NCI-H1694 treated with DMSO at 0.1 percent for 48 hours (cell line): ENCODE measurements at places on chromosomes 2 and 18.
A peak's percentile ranks its signal among the peaks of the same experiment; 100 is the strongest.

DNA sequence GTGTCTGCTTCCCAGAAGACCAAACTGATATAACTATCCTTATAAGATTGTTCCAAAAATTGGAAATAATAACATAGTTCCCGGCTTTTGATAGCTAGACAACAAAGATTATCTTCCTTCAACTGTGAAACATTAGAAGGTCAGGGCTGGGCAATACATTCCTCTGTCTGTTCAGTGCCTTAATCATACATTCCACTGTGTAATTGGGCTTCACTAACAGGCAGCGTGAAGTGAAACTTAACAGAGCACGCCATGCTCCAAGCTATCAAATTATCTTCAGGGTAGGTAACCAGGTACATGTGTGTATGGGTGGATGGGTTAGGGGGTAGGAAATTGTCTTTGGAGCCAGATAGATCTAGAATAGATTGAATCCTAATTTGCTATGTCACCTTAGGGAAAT lies 23.5 kb upstream of the ARL5A start:
- no peak for DNase-seq

DNA sequence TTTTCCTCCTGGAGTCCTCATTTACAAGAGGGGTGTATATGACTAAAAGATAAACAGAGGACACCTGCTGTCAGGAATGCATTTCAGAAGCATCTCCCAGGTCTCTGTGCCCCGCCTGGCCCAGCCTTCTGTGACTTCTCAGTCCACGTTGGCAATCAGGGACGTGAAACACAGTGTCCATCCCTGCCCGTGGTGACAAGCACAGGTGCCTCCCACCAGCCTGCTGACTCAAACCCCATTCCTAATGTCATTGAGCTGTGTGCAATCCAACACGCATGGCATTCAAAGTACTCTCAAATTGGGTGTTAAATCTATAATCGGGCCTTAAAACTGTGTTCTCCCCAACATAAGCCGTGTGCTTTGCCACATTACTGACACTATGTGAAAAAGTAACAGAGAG lies 343.2 kb downstream of the EIPR1 start:
- no peak for DNase-seq

DNA sequence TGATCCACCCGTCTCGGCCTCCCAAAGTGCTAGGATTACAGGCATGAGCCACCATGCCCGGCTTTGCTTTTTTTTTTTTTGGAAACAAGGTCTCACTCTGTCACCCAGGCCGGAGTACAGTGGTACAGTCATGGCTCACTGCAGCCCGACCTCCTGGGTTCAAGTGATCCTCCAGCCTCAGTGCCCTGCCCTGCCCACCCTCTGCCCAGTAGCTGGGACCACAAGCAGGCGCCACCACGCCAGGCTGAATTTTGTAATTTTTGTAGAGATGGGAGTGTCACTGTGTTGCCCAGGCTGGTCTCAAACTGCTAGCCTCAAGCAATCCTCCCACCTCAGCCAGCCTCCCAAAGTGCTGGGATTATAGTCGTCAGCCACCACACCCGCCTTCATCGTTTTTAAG lies 11.6 kb upstream of the PSD4 start:
- DNase-seq, result no peak

DNA sequence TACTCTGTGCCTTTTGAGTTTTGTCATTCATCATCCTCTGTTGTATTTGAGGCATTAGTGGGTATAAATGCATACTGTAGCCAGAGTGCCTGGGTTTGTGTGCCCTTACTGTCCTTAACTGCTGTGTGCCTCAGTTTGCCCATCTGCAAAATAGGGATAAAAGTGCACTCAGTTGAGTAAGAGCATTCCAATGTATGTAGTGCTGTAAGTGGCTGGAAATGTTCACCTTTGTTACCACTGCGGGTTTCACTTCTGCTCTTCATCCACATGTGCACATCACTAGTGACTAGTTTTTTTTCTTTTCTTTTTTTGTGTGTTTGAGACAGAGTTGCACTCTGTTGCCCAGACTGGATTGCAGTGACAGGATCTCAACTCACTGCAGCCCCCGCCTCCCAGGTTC lies 39.9 kb downstream of the PLEKHB2 start:
- DNase-seq, result no peak

- no peak for DNase-seq
Observed at GRCh38 chr2:122635686-122636085, 880.2 kb downstream of the TSN start.

- DNase-seq, result no peak
Observed at GRCh38 chr2:21646345-21646744, 522.6 kb downstream of the TDRD15 start.

GRCh38 chr18:36041146-36041545 lies 26.2 kb downstream of the RPRD1A start:
- DNase-seq, result no peak

- DNase-seq, result no peak
Observed at GRCh38 chr2:189146553-189146952, 33.0 kb downstream of the COL5A2 start.

DNA sequence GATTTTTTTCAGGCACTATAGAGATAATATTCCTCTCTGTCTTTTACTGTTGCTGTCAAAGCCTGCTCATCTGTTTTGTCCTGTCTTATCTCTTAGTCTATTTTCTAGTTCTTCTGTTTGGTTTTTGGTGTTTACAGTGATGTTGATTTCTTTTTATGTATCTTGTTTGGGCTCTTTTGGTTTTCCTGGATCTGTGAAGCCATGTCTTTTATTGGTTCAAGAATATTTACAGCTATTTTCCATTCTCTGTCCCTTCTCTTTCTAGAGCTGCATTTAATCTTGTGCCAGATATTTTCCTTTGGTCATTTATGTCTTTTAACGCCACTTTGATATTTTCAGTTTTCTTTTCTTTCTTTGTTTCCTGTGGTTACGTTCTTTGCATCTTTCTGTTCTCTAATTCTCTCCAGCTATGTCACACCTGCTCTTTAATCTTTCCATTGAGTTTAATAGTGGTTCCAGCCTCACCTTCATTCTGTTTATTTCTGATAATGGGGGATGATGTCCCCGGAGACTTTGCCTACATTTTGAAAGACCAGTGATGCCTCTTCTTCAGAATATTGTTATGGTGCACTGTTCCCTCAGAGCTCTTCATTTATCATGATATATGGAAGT lies 32.0 kb downstream of the SMCHD1 start:
- no peak for DNase-seq

DNA sequence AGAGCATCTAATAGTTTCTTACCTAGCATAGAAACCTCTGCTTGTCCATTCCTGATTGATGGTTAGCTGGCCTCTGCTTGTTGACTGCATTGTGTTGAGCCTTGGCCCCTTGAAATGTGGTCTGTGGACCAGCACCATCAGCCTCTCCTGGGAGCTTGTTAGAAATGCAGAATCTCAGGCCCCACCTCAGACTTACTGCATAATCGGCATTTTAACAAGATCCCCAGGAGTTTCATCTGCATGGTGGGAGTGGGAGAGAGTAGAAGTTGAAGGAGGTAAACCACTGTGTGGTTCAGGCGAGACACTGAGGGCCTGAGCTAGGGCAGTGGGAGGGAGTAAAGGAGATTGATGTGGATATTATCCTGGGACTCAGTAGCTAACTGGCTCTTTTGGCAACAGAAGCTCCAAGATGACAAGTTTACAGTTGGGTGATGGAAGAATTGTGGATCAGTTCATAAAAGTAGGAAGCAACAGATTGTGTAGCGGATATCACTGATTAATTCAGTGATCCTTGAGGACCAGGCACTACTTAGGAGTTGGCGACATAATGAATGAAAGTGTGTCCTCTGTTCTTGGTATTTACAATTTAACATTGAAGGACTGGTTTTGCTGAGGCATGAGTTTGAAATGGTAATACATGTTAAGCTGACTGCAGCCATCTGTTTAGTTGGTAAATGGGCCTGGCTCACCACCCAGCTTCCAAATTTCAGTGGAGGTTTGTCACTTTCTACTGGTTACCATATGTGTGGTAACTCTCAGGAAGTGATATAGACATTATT lies 20.9 kb downstream of the PHLPP1 start:
- DNase-seq, result peak; percentile 34

DNA sequence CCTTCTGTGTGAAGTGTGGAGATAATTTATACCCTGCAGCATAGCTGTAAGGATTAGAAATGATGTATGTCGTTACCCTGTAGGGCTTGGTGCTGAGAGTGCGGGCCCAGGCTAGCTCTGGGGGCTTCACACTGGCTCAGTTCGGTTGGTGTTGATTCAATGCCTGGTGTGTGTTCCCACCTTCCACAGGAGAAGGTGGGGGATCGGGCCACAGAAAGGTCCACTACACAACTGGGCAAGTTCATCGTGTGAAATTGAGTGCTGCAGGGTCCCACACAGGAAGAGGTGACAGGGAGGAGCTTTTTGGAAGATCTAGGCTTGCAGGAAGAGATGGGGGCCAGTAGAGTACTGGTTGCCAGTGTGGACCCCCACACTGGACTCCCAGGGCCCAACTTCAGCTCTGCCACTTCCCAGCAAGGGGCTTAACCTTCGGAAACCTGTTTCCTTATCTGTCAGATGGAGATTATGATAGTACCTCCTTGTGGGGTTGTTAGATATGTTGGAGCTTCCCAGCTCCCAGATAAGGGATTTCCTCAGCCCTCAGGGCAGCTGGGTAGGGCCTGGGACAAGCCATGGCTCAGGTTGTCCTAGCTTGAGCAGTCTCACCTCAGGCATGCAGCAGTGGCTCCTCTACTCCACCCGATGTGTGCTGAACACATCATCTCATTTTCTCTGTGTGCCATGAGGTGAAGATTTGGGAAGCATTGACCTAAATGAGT lies 71.5 kb downstream of the TMEM247 start:
- DNase-seq, result no peak

- no peak for DNase-seq
Observed at GRCh38 chr2:43041661-43042360, 184.6 kb downstream of the ZFP36L2 start.

GRCh38 chr2:175167076-175167791 lies 769 bp downstream of the ATF2 start:
- DNase-seq, result peak; percentile 35

DNA sequence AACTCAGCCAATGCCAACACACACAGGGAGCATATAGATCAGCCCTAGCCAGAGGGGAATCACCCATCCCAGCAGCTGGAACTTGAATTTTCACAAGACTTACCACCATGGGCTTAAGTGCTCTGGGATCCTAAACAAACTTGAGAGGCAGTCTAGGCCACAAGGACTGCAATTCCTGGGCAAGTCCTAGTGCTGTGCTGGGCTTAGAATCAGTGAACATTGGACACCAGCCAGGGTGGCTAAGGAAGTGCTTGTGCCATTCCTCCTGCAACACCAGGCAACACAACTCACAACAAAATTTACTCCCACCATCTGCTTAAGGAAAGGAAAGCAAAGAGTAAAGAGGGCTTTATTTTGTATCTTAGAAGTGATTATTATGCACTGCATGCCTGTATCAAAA lies 38.9 kb downstream of the SRD5A2 start:
- DNase-seq, result no peak

GRCh38 chr2:142531377-142531776 lies 346.1 kb upstream of the KYNU start:
- DNase-seq, result no peak

DNA sequence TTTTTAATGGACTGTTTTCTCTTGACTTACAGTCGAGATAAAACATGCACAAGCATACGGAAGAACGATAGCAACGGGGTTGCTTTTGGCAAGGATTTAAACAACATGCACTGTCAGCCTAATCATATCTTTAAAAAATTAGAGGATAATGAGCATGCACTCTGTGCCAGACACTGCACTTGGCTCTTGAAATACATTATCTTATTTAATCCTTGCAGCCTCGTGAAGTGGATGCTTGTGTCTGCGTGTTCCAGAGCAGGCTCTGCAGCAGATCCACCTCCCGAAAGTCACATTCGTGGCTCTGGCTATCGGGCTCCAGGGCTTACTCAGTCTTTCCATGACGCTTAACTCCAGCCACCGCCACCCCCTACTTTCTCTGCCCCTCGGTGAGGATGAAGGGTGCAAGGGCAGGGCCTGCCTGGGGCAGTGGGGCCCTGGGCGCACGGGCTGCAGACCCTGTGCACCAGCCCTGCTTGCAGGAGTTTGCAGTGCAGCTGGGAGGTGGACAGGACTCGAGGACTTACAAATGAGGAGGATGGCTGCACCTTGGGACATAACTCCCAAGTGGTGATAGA lies 61.7 kb downstream of the ACKR3 start:
- no peak for DNase-seq

DNA sequence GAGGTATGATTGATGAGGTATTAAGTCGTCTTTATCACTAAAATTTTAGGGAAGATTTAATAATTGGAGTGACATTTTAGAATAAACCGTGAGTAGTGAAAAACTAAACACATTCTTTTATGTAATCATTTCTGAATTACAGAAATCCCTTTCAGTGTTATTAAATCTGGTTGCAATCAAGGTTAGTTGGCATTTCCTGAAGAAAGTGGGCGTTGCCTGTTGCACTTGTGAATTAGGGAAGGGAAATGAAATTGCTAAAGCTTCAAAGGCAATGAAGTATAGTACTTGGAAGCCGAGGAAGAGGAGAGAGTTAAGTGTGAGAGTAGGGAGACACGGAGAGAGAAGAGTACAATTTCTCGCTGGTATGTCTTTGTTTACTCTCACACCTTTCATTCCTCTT lies 274.5 kb downstream of the SLC8A1 start:
- DNase-seq, result no peak

GRCh38 chr2:46075848-46076247 lies 221.4 kb upstream of the EPAS1 start:
- DNase-seq, result no peak

- no peak for DNase-seq
Observed at GRCh38 chr18:67589325-67589724, 72.8 kb upstream of the DSEL start.

DNA sequence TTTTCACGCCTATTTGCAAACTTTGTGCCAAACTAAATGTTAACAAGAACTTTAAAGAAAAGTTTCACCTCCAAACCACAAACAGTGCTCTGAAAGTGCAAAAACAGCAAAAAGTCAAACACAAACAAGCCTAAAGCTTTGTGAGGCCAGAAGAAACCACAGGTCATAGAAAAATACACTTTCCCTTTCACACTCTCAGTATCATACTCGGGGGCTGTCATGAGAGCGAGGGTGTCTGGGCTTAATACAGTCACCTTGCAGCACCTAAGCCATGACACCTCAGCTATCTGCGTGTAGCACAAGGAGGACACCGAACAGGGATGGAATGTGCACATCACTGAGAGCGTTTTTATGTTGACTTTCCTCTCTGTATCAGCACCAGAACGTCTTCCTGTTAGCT lies 26.6 kb upstream of the SEH1L start:
- DNase-seq, result no peak

GRCh38 chr2:101972621-101973434 lies 18.9 kb upstream of the IL1R2 start:
- DNase-seq, result no peak

DNA sequence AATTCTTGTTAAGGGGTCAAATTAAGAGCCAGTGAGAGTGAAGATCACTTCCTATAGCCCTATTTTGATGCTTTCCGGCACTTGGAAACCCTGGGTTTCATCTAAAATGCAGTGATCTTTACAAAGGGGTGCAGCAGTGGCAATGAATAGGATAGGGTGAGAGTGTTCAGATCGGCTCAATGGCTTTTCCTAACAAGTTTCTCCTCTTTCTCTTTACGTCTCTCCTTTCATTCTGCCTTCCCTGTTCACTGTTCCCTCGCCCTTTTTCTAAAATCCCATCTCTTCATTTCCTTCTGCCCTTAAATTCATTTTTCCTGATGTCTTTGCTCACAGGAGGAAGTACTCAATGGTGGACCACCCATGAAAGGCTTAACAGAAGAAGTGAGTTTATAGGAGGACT lies 86.0 kb downstream of the CTIF start:
- no peak for DNase-seq

GRCh38 chr2:238094438-238095022 lies 5.6 kb upstream of the ESPNL start:
- no peak for DNase-seq
